ENCODE measurements at places on chromosomes 16 and 17.

DNA sequence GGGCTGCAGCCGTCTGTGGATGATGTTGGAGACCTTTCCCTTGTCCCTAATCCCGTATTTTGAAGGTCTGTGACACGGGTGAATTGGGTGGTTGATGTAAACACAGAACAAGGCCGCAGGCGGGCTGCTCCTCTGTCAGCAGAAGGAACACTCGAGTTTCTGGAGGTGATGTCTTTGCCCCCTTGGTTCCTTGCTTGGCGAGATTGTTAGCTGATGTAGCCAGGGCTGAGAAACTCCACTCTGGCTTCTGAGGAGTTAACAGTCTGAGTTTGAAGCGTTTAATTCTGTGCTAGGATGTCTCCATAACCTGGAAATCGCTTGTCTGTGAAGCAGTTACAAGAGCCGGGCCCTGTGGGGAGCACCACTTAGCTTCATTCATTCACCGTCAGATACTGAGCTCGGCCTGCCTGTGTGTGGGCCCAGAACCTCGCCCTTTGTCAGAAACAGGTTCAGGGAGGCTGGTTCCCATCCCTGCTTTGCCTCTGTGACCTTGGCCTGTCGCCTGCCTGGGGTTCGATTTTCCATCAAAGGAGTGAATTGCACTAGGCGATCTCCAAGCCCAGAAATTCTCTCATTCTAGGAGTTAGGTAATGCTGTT lies 1.3 kb downstream of the MAPK8IP3 start:
- DNase-seq, result no peak

DNA sequence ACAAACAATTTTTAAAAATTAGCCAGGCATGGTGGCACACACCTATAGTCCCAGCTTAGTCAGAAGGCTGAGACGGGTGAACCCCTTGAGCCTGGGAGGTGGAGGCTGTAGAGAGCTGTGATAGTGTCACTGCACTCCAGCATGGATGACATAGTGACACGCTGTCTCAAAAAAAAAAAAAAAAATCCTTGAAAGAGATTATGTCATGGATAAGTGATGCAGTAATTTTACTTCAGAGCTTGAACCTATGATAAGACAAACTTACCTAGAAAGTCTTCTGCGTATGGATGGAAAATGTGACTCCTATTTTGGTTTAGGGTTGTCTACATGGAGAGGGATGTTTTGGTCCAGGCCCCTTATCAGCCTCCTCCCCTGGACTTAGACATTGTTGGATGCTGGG lies 51.8 kb downstream of the ELAC2 start:
- DNase-seq, result no peak

DNA sequence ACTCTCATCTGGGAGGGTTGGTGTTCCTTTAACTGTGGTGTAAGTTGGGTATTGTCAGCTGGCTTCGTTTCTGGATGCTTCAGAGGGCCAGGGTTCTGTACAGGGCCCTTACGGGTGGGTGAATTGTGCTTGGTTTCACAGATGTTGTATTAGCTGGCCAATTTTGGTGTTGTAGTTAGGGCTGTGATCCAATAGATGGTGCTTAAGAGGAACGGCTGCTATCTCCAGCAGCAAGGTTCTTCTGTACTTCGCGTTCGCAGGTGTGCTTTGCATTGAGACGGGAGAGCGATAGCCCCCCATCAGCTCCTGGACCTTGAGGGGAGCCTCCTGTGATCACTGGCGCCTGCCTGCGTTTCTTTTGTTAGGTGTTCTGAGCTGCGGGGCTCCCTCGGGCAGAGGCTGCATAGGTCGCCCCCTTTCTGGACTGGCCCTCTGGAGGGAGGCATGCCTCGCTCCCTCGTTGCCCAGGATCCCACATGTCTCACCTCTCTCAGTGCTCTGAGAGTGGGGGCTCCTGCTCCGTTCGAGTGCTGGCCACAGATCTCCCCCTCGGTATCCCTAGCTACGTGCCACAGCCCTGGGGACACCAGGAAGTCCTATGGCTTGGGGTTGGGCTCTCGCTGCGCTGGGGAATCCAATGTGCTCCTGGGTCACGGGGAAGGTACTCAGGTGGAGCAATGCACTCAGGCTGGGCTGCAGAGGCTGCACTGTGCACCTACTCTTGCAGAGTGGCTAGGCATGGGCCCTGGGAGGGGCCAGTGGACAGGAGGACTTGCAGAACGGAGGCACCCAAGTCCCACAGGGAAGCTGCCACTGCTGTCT lies 837 bp upstream of the PRDM7 start:
- DNase-seq, result peak; percentile 59

DNA sequence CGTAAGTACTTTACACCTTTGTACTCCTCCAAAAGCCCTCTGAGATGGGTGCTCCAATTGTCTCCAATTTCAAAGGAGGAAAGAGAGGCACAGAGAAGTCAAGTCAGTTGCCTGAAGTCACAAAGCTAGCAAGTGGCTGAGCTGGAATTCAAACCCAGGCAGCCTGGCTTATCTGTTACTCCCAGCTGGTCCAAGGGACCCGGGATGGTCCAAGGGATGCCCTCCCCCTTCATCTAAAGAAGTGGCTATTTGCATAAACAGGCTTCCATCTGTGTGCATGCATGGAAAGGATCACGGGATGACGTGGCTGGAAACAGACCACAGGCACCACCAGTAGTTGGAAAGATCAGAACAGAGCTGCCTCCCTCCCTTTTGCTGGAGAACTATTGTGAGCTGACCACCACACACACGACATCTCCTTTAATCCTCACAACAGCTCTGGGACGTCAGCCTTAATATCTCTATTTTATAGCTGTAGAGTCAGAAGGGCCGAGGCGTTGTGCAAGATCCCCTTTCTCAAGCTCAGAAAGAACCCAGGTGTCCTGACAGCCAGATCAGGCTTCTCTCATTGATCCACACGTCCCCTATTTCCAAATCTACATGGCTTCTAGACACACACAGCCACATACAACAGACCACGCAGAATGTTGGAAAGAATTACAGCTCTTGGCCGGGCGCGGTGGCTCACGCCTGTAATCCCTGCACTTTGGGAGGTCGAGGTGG lies 10.9 kb upstream of the COL1A1 start:
- no peak for DNase-seq

DNA sequence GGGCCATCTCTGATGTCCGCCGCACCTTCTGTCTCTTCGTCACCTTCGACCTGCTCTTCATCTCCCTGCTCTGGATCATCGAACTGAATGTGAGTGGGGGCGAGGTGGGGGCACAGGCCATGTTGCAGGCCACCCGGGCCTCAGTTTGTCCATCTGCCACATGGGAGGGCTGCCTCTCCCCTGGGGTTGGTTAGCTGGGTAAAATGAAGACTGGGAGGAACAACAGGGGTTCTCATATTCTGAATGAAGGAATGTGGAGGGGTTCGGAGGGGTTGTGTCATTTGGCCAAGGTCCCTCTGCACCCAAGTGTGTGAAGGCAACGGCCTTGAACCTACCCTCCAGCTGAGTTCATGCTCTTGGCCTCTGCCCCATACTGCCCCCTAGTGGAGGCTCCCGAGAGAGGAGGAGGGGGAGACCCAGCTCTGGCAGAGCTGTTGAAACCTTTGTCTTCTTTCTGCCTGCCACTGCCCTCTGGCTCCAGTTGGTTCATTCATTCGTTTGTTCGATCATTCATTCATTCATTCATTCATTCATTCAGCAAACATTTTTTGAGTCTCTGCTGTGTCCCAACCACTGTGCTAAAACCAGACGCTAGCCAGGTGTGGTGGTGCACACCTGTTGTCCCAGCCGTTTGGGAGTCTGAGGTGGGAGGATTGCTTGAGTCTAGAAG lies 11.4 kb upstream of the TCAP start:
- DNase-seq, result peak; percentile 73

DNA sequence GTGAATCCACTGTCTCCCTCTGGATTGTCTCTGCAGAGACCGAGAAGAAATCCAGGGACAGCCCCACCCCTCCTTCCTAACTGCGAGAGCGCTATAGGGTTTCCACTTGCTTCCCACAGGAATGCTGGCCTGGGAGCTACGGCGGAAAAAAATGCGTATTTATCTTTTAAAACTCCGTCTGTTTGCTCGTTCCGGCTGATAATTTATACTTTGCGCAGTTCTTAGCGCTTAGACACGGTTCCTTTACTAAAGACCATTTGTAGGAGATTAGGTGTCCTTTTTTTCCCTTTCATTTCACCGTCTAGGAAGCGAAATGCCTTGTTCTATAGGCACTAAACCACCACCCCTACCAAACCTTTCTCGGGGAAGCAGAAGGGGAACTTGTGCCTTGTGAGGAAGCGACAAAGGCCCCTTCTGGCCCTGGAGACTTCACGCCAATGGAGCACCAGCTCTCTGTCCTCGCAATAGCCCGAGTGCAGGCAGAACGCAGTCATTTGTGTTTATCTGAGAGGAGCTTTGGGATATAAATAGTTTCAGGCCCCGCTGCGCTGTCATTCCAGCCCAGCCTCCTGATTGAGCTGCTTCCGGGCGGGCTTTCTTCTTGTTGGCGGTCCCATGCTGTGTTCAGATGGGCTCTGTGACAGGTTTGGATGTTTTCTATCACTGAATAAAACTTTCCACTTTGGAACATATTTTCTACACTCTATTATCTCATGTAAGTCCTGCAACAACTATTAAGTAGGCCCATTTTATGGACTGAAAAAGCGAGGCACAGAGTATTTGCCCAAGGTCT lies 791 bp upstream of the SUPT4H1 start:
- DNase-seq, result no peak

- no peak for DNase-seq
Measured at GRCh38 chr17:45227101-45227925, 5.6 kb downstream of the FMNL1 start.

- DNase-seq, result no peak
Measured at GRCh38 chr17:4204190-4204589, 59.6 kb downstream of the ANKFY1 start.

DNA sequence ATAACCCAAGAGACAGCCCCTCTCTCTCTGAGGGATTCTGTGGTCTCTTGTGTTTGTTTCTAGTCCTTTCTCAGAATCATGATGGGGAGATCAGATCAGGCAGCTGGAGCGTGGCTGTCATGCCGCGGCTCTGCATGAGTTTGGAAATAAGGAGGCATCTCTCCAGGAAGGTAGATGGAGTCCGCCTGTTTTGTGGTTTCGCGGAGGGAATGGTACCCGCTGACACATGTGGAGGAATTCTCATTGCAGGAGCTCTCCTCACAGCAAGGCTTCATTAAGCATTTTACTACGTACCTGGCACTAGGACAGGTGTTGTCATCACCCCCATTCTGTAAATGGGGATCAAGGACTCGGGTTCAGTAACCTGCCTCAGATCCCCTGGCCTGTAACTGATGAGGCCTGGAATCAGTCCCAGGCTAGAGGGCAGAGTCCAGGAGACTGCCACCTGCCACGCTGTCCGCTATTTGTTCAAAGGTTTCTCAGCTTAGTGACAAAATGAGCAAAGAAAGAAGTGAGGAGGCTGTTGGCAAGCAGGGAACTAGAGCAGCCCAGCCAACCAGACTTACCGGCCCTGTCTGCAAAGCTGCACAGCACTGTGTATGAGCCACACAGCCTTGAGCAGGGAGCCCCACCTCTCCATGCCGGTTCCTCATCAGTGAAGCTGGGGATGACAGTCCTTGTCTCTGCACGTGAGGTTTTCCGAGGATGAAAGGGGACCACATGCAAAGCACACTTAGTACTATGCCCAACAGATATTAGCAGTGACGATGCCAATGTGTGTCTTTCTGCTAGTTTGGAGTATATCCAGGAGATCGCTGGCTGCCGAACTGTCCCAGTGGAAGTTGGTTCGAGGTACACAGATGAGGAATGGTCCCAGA lies 11.0 kb downstream of the KDM8 start:
- DNase-seq, result no peak

DNA sequence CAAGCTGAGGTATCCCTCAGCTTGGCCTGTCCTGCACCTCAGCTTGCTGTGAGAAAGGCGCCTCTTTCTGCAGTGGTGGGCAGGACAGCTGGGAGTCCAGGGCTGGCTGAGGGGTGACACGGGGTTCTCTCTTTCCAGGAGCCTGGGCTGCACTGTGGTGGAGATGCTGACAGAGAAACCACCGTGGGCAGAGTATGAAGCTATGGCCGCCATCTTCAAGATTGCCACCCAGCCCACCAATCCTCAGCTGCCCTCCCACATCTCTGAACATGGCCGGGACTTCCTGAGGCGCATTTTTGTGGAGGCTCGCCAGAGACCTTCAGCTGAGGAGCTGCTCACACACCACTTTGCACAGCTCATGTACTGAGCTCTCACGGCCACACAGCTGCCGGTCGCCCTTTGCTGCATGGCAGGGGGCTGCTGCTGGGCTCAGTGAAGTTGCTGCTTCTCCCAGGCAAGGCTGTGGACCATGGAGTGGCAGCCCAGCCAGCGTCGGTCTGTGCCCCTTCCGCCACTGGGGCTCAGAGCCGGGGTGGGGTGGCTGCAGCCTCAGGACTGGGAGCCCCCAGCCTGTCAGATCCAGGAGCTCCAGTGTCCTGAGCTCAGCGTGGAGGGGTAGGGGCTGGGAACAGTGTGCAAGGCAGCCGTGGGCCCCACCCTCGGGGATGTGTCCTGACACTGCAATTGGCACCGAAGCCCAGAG lies 6.4 kb downstream of the LIMD2 start:
- no peak for DNase-seq

GRCh38 chr17:50356892-50357510 lies 11.1 kb downstream of the XYLT2 start:
- DNase-seq, result no peak

DNA sequence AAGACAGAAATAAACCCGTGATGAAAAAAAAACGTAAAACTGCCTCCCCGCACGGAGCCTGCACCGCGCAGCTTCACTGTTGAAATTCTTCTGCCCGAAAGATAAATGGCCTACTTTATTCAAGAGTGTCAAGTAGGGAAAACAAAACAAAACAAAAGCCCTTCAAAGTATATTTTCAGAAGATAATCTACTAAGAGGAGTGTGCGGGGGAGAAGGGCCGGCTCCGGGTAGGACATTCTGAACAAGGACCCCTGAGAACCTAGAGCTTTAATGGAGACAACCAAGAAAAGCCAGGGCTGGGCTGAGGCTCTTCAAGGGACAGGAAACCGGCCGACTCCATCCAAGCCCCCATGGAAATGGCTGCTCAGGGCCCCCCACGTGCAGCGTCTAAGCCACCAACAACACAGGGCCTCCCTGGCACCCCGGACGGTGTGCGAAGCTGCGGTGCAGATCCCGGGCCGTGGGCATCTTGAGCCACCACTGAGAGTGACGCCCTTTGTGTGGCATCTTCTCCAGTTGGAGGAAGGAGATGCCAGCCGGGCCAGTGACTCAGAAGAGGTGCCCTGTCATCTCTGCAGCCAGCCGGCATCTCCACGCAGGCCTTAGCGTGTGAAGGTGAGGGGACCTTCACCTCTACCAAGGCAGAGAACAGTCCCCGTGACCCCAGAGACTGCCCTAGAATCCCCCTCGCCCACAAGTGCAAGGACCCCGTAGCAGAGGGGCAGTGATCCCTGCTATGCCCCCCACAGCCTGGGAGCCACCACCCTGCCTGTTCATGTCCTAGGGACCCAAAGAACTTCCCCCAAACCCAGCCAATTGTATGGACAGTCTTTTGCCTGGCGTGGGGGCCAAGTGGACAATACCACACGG lies 250.8 kb downstream of the C16orf95 start:
- no peak for DNase-seq

DNA sequence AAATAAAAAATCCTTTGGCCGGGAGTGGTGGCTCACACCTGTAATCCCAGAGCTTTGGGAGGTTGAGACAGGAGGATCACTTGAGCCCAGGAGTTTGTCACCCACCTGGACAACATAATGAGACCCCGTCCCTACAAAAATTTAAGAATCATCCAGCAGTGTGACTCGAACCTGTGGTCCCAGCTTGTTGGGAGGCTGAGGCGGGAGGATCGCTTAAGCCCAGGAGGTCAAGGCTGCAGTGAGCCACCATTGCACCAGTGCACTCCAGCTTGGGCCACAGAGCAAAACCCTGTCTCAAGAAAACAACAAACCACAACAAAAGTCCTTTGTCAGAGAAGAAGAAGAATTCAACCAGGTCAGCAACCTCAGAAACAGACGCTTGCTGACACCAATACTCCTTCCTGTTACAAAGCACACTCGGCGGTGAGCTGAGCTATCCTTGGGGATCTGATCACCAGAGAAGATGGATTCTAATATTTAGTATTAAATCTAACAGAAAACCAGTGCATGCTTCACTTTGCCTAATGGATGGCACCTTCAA lies 12.9 kb upstream of the PVALEF start:
- no peak for DNase-seq

Data from CD4-positive, alpha-beta T cell treated with Interleukin-6 at 100 ng/mL for 8 hours (primary cell).